DMS79 (cell line): ENCODE measurements at places on chromosomes 2 and 18.

DNA sequence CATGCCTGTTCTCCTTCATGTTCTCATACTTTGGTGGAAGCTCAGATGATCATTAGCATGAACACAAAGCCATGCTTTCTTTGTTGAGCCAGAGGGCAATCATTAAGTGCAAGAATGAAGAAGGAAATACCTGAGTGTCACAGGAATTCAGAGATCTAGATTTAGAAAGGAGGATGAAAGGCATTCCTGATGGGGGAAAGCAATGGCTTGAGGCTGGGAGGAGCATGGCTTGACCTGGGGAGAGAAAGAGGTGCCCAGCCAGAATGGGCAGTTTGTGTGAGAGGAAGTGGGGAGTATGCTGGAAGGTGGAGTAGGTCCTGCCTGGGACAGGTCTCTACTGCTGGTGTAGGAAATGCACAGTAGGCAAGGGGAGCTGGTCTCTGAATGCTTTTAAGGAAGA lies 35.1 kb downstream of the SLC4A3 start:
- DNase-seq, result no peak

GRCh38 chr18:49997558-49997957 lies 184.2 kb upstream of the ACAA2 start:
- no peak for DNase-seq

DNA sequence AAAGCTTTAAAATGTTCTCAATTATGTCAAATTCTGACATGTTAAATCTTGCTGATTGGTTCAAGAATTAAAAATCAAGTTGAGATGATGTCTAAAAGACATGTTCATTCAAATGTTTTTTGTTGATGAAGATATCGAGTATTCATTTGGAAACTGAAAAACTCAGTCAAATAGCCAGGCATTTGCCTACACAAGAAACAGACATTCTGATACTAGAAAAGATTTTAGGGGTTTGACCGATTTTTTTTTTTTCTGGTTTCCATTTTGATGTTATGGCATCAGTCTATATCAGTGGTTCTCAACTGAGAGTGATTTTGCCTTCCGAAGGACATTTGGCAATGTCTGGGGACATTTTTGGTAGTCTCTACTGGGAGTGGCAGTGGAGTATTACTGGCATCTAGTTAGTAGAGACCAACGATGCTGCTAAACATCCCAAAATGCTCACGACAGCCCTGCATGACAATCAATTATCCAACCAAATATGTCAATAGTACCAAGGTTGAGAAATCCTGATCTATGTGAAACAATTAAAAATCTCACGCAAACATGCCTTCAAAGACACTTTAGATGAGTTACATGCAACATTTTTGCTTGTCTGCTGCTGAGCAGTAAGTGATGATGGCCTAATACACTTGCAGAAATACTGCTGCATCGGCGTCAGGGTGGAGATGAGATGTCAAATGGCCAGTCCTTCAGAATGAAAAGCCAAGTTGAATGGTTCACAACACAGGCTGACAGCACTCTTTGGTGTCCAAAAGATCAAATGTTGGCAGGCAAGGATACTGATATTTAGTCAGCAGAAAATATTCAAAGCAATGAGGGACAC lies 12.5 kb downstream of the RASGRP3 start:
- no peak for DNase-seq

DNA sequence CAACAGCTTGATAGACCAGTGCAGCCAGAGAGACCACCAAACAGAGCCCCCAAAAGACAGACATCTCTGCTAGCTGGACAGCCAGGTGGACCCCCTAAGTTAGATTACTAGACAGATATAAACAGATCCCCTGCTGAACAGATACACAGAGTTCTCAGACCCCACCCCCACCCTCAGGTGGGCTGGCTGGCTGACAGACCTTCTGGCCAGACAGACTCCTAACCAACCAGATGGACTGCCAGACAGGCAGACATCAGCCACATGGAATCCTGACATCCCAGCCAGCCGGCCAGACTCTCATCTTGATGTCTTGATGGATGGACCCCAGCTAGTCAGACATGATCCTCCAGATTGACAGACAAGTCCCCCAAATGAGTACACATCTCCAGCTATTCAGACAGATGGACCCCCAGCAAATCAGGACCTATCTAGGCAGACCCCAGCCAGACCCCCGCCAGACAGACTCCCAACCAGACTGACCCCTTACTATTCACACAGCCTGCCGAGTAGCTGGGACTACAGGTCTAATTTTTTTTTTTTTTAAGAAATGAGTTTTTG lies 18.0 kb downstream of the PTPN18 start:
- DNase-seq, result no peak

DNA sequence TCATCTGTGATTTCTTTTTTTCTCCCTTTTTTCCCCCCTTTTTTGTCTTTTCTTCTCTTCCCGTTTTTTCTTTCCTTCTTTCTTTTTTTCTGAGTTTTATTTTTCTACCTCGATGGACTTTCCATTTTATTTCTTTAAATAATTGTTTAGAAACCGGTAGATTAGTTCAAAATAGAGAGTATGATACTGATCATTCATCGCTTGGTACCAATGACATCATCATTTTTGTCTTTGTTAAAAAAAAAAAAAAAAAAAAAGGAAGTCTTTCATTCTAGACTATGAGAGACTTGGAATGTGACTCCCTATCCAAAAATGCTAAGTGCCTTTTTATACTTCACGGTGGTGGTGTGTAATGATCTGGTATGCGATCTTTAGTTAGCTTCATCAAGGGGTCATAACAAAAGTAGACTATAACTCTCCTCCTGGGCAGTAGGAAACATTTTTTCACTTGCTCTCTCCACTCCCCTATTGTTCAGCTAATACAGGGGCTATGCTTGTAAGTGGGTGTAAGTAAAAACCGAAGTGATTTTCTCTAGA lies 1517.5 kb upstream of the ZEB2 start:
- DNase-seq, result no peak

- no peak for DNase-seq
Measured at GRCh38 chr2:239852272-239852671, 172.9 kb downstream of the NDUFA10 start.

DNA sequence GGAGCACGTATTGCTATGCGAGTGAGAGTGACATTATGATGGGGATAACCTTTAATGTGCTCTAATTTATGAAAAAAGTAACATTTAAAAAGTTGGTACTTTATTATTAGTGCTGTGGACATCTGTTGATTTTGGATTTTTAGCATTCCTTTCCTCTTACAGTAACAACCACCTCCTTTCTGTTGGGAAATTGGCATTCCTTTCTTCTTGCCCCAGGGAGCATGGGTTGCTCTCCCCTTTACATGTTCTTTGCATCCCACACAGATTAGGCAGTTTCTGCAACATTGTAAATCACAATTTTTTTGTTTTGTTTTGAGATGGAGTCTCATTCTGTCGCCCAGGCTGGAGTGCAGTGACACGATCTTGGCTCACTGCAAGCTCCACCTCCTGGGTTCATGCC lies 300.2 kb downstream of the LPIN1 start:
- no peak for DNase-seq

DNA sequence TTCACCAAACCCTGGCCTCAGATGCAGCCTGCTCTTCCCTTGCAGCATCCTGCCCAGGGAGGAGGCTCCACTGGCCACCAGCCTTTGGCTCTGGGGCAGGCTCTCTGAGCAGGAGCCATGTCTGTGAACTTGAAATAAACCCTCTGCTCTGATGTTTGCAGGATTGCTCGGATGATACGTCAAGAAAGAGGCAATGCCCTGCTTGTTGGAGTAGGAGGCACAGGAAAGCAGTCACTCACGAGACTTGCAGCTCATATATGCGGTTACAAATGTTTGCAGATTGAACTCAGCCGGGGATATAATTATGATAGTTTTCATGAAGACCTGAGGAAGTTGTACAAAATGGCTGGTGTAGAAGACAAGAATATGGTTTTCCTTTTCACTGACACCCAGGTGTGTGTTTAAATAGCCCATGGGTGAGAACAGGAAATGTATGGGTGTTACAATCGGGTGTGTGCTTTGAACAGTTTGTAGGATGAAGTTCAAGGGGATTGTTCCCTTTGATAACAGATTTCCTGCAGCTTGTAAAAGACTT lies 177.9 kb downstream of the DNAH6 start:
- no peak for DNase-seq

DNA sequence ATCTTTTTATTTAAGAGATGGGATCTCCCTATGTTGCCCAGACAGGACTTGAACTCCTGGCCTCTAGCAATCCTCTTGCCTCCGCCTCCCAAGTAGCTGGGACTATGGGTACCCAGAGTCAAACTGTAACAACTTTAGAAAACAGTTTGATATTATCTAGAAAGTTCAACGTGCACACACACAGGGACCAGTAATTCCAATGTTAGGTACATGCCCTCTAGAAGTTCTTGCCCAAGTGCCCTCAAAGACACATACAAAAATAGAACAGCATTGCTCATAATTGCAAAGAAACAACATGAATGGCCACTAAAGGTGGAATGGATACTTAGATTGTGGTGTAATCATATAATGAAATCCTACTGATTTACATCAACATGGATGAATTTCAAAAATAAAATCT lies 12.6 kb upstream of the LPIN2 start:
- DNase-seq, result no peak

GRCh38 chr2:82837588-82838304 lies 1621.3 kb downstream of the SUCLG1 start:
- no peak for DNase-seq

- no peak for DNase-seq
Measured at GRCh38 chr2:153474407-153474806, 4.2 kb downstream of the RPRM start.

- DNase-seq, result no peak
Measured at GRCh38 chr2:199136681-199137080, 321.1 kb downstream of the SATB2 start.

DNA sequence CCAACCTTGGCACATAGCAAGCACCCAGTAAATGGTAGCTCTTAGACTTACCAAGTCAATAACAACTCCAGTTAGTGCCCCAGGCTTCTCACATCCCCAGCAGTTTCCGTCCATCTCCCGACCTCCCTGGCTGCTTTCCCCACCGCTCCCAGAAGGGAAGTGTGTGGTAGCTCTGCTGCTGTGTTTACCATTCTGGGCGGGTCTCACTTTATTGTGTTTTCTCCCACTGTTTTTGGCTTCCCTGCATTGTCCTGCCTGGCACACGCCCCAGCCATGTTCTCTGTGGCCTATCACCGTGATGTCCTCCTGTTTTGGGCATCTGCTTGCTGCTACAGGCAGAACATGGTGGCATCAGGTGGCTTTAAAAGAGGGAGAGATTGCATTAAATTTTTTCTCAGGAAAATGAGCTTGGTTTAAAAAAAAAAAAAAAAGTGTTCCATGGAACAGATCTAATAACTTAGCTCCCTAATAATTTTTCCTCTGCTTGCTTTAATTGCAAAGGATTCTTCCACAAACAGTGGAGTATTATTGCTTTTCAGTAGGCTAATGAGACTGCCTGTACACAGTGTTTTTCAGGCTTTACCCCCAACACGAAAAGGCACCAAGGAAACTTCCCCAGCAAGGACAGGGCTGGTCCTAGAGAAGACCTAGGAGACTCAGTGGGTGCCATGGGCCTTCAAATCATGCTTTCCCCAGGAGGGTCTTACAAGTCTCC lies 8.0 kb upstream of the COX7A2L start:
- no peak for DNase-seq

DNA sequence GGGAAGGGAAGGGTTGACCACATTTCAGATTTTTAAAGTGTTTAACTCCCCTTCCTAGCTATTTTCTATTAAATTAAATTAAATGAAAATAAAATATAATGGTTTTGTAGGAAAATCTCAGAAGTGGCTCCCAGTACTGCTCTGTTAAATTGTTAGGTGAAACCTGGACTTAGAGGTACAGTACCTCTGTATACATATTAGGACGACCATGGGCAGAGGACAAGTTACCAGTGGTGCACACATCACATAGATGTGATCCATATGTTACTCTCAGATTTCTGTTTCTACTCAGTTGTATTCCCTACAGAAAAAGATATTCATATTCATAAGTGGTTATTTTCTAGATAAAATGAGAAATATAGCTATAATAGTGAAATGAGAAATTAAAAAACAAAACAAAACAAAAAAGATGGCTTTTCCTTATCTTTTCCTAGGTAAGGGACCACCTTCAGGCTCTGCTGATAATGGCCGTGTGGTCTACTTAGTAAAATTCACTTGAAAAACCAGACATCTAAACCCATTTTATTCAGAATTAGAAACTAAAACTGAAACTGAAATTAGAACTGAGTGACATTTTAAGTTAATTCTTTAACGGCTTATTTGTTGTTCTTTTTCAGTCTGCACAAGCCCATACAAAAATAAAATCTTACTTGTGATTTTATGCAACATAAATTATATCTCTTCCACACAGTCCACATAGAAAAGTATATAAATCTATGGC lies 832.5 kb upstream of the CHAC2 start:
- DNase-seq, result no peak

- DNase-seq, result no peak
Measured at GRCh38 chr2:239775623-239776435, 249.3 kb downstream of the NDUFA10 start.
